ENCODE measurements at places on chromosomes 2 and 18. TPM values are rescaled to one million over a fixed set of nuclear protein-coding genes. Genes with fewer than 3 reads are reported as not detected.
A peak's percentile ranks its signal among the peaks of the same experiment; 100 is the strongest.

AMER3 gene
- not detected for total RNA-seq

NOSTRIN gene
- 73.7 TPM for total RNA-seq

DSEL gene
- total RNA-seq: 14.5 TPM

TUBA4A gene
- 73.3 TPM for total RNA-seq

CIB4 gene
- total RNA-seq: not detected

KCNG2 gene
- 1.6 TPM for total RNA-seq

FSHR gene
- not detected for total RNA-seq

SP5 gene
- total RNA-seq: 5.8 TPM

DNAJC5G gene
- total RNA-seq: not detected

DNA sequence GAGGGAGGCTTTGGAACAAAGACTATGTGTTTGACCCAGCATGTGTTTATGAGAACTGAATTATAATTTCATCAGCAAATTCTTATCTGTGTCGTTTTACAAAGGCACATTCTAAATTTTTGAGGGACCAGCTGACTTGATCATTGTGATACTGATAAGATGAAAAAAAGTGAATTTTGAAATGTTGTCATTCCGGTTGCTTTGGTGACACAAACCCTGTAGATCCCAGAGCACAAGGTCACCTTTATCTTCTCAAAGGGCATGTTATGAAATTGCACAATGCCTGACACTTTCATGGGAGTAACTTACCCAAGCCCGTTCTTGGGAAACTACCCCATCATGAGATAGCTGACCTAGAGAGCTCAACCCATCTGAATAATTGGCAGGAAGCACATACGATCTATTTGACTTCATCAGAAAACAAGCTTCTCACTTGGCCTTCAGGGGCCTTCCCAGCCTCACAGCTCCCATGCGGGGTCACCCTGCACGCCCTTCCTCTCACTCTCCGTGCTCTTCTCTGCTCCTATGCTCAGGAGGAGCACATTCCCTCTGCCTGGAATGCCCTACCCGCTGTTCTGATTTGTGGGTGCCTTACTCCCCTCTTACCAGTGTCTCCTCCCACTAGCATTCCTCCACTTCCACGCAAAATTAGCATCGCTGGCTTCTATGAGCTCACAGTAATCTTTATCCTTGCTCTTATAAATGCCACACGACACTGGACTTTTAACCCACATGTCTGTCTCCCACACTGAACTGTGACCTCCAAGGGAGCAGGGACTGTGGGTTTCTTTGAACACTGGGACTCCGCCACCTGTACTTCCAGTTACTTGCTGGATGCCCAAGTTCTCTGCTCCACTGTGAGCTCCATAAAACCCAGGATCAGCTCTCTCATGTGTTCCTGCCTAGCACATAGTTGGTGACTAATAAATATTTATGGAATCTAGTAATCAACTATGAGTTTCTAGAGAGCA, 555.8 kb upstream of the ID2 start:
- DNase-seq: no peak

GRCh38 chr2:80621656-80622055, 317.1 kb upstream of the LRRTM1 start:
- no peak for DNase-seq

GRCh38 chr18:42486271-42486670, 531.2 kb downstream of the PIK3C3 start:
- no peak for DNase-seq

GRCh38 chr2:150357770-150358467, 129.5 kb downstream of the RND3 start:
- DNase-seq: no peak

DNA sequence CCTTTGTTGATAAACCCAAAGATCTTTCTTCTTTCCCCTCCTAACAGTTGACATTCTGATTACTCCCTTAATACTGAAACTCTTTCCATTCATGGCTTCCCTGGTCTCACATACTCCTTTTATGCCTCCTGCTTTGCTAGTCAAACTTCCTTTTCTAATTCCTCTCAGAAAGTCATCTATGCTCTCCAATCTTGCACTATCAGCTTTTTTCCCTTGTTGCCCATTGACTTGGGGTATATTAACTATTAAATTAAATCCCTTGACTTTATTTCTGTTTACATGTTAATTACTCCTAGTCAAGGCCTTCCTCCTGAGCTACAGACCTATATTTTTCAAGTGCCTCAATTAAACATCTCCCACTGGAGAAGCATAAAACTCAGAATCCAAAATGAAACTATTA, 3.6 kb upstream of the COL5A2 start:
- DNase-seq: no peak

- DNase-seq: no peak
Observed at GRCh38 chr2:84713441-84713840, 167.4 kb downstream of the TRABD2A start.

DNA sequence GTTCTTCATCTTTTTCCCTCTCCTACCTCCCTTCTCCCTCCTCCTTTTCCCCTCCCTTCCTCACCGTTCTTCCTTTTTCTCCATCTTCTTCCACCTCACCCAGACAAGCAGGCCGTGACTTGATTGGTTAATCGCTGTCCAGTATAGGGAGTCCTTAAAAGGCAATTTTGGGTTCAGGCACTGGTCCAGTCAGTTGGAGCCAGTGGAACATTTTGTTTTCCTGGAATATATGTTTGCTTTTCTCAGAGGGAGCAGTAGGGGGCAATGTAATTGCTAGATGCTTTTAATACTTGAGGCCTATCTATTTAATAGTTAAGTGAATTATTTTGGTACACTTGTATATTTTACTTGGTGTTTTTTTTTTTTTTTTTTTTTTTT, 15.0 kb downstream of the ELAC1 start:
- DNase-seq: no peak

DNA sequence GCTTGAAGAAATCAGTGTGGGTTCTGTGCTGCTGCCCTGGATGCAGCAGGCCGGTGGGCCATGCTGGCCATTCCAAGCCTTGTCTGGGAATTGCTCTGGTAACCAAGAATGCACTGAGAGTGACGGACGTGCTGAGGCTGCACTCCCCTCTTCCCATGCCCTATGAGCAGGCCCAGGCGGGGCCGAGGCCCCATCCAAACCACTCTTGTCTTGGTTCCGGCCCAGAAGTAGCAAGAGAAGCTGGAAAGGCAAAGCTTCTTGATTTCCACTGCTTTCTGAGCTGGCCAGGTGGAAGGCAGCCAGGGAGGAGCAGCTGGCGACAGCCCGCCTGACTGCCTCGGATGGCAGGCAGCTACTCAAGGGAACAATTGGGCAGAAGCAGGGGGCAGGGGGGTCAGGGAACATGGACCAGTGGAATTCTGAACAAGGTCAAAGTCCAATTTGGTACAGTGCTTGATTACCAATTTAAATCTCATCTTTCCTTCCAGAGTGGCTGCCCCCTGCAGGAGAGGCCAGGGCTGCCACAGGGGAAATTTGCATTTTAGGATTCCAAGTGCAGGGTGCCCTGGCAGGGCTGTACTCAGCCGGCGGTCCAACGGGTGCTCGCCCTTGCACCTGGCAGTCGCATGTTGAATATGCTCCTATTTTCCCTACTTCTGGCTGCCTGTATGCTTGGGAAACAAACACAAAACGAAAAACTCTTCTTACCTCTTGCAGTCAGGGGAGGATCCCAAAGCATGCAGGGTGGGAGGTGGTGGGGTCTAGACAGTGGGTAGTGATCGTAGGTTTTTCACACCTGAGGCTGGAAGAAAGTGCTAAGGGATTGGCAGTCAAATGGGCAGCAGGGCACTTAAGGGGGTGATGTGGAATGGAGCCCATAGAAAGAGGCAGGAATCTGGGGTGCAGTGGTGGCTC, 67.3 kb downstream of the LIPG start:
- no peak for DNase-seq

DNA sequence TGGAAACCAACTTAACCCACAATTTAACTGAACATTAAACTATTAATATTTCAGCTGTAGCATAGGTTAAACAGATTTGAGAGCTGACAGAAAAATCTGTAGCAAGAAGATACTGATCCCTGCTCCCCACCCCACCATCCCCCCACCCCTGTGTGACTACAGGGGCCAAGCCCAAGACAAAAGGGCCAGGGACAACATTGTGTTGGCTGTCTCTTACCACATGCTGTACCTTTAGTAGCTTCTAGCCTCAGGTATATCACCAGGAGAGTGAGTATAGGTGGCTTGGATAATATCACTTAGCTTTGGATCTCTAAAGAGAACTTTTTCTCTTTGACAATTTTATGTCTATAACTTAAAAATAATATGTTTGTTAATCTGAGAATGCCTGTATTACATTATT, 140.7 kb downstream of the AGPS start:
- DNase-seq: no peak

DNA sequence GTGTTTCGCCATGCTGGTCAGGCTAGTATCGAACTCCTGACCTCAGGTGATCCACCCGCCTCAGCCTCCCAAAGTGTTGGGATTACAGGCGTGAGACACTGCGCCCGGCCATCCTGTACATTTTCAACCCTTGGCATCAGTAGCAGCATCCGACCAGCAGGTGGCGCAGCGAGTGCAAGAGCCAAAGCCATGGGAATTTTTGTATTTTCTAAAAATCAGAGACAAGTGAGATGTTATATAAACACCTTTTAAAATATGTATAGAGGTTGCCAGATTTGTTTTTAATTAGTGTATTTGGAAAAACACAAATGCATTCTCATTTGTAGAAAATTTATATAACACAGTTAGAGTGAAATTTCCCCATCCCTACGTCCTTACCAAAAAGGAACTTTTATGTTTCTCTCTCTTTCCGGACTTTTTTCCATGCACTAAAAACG, 36.8 kb downstream of the MOGAT1 start:
- DNase-seq: peak; percentile 80

DNA sequence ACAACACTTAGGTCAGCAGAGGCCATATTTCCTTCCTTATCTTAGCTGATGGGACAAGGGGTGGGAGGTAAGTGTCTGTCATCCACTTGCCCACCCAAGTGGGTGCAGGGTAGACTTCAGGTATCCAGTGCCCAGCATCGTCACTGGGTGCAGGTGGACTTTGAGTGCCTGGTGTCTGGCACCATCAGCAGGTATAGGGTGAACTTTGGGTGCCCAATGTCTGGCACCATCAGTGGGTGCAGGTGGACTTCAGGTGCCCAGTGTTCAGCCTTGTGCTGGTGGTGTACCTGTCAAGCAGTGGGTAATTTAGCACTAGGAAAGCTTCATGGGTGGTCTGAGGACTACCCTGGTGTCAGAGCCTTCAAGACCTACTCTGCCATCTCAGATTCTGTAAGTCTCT, 175.6 kb downstream of the SEPTIN10 start:
- DNase-seq: no peak

GRCh38 chr2:124178719-124179118, 153.6 kb downstream of the CNTNAP5 start:
- no peak for DNase-seq

GRCh38 chr2:24818721-24819167, 25.5 kb downstream of the CENPO start:
- no peak for DNase-seq

- DNase-seq: no peak
Observed at GRCh38 chr2:102412199-102412598, 10.8 kb upstream of the IL18RAP start.

DNA sequence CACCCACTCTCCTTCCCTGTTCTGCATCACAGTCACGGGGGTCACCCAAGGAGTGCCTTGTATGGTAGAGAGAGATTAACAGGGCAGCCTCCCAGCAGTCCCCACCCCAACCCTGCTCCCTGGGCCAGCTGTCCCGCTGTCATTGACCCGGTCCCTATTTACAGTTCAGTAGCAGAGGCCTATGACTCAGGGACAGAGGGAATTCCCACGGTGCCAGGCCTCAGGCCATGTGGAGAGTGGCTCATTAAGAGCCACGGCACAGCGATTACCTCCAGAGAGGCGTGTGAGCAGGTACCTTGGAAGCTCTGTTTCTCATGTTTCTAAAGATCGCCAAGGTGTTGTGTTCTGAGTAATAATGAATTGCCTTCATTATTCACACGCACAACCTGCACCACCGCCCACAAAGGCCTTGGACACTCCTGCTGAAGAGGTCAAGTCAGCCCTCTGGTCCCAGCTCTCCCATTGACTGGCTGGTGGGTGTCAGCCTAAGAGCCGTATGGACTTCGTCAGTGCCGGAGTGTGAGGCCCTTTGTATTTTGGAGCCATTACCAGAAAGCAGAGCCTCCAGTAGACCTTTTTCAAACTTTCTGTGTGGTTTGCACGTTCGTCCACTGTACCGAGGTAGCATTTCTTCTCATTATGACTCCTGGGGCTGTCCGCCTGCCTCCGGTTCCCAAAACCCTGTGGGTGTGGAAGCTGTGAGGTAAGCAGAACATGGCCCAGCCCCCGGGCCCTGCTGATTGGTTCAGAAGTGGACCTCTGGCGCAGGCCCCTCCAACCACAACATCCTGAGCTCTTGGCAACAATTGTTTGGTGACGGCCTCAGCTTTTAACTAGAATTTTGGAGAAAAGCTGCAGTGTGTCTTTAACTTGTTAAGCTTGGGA, 47.0 kb downstream of the SERTAD2 start:
- peak; percentile 71 for DNase-seq

- DNase-seq: no peak
Observed at GRCh38 chr2:221309892-221310583, 262.1 kb downstream of the EPHA4 start.

- DNase-seq: no peak
Observed at GRCh38 chr2:172554352-172555271, 1.3 kb upstream of the PDK1 start.

- no peak for DNase-seq
Observed at GRCh38 chr2:52805901-52806410, 961.6 kb upstream of the CHAC2 start.

DNA sequence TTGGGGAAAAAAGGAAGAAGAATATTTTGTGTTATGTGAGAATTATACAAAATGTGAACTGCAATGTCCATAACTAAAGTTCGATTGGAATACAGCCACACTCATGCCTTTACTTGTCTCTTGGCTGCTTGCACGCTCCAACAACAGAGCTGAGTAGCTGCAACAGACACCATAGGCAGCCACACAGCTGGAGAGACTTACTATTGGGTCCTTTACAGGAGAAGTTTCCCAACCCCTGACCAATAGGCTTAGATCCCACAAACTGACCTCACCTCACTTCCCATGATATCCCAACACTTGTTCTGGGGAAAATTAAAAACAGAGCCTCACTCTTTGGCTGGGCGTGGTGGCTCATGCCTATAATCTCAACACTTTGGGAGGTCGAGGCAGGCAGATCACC, 213.8 kb downstream of the SH3BP4 start:
- no peak for DNase-seq
